ENCODE measurements at places on chromosomes 7 and 10. TPM values are rescaled to one million over a fixed set of nuclear protein-coding genes. Genes with fewer than 3 reads are reported as not detected.
A peak's percentile ranks its signal among the peaks of the same experiment; 100 is the strongest.

DNA sequence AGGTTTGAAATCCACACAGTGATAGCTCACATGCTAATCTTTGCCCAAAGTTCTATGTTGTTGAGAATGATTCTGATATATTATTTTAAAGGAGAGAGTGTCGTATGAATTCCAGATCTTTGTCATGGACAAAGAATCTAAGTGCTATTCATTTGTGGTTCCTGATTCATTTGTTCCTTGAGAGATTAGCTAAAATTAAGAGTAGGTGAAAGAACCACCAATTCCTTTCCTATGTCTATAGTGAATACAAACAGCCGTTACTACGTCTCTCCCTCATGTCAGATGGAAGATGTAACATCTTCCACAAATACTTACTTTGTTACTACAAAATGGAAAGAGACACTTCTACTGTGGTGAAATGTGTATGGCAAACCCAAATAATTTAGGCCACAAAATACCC lies 3.3 kb upstream of the PLXDC2 start:
- no peak overlapping the region for H3K4me3 ChIP-seq
- no peak for DNase-seq

- peak overlapping the region; percentile 87 for H3K27ac ChIP-seq
- peaks cover 5% of the 10 kb centered on the region for H3K27me3 ChIP-seq
- H3K4me1 ChIP-seq: peaks cover 83% of the 10 kb centered on the region
- DNase-seq: peak; percentile 34
- no peaks in the 10 kb centered on the region for H3K36me3 ChIP-seq
Measured at GRCh38 chr7:150958597-150958996, 19.5 kb downstream of the KCNH2 start.

DNA sequence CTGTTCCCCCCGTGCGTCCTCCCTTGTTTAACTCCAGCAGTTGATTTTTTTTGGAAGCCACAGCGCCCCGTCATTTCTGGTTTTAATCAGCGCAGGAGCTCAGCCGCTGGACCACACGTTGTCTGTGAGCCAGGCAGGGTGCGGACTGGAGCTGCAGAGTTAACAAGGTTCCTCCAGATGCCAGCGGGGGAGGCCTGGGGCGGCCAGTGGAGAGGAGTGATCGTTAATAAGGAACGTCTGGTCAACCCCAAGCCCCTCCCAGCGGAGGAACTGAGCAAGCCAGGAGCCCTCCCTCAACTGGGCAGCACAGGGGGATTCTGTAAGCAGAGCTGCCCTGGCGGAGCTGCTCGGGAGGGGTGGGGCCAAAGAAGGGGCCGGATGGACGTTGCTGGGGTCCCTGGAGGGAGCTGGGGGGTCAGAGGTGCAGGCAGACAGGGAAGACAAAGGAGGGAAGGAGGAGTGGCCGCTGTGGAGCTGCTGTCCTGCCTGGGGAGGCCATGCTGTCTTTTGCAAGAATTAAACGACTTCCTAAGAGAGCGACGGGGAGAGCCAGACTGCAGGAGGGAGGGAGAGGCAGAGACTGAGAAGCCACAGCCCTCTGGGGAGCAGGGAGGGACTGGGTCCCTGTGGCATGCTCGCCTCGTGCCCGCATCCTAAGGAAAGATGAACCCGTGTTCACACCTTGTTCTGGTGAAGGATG lies 537.1 kb upstream of the FOXK1 start:
- H3K36me3 ChIP-seq: no peaks in the 10 kb centered on the region
- H3K4me1 ChIP-seq: no peaks in the 10 kb centered on the region
- no peak for DNase-seq
- H3K27me3 ChIP-seq: no peaks in the 10 kb centered on the region
- H3K4me3 ChIP-seq: no peak overlapping the region

DNA sequence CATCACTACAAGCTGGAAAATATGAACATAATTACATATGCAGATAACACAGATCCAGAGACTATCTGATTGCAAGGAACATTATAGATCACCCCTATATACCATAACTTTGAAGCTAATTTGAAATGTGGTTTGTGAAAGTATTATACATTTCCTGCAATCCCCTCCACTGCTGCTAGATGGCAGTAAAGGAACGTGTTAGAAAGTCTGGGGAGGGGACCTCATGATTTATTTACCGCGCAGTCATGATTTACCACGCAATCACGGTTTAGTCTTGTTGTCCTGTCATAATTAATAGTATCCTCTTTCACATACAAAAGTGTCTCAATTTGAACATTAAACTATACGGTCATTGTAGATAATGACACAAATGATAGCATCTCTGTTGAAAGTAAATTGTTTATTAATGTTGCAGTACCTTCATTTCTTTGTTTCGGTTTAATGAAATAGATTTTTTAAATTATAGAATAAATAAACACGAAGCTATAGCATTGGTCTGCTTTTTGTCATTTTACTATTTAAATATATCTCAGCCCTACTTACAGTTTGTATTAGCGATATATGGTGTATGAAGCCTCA lies 145.3 kb upstream of the PRSS1 start:
- no peak for DNase-seq
- no peaks in the 10 kb centered on the region for H3K36me3 ChIP-seq
- no peaks in the 10 kb centered on the region for H3K4me1 ChIP-seq
- no peak overlapping the region for H3K27ac ChIP-seq
- peaks cover 9% of the 10 kb centered on the region for H3K27me3 ChIP-seq
- H3K4me3 ChIP-seq: no peak overlapping the region

Gene GIMAP2
- total RNA-seq: 12.6 TPM

DNA sequence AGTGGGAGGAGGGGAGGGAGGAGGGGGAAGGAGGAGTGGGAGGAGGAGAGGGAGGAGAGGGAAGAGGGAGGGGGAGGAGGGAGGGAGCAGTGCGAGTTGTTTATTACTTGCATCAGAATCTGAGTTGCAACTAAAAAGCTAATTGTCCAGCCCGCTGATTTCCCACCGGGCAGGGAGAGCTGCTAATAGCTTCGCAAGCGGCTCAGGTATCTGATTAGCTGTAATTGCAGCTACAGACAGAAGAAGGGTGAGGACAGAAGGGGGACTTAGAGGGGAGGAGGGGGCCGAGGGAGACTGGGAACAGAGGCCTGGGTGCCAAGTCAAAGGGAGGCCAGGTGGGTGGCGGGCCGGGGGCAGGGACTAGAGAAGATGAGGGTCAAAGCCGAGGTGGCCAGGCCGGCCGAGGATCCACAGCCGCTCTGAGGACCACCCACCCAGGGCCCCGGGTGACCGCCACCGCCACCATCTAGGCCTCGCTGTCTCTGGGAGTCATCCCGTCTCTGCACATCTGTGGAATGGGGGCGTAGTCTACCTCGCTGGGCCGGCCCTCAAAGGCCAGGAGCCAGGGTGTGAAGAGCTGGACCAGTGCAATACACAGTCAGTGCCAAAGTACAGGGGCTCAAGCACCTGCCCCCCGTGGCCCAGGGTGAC lies 54.2 kb downstream of the MICALL2 start:
- no peaks in the 10 kb centered on the region for H3K4me1 ChIP-seq
- no peak for DNase-seq
- H3K27ac ChIP-seq: no peak overlapping the region
- H3K27me3 ChIP-seq: peaks cover 53% of the 10 kb centered on the region

GRCh38 chr10:47420305-47421056 lies 36.4 kb upstream of the ZNF488 start:
- no peaks in the 10 kb centered on the region for H3K4me1 ChIP-seq
- DNase-seq: no peak
- no peaks in the 10 kb centered on the region for H3K27me3 ChIP-seq
- no peak overlapping the region for H3K27ac ChIP-seq
- H3K4me3 ChIP-seq: no peak overlapping the region

DNA sequence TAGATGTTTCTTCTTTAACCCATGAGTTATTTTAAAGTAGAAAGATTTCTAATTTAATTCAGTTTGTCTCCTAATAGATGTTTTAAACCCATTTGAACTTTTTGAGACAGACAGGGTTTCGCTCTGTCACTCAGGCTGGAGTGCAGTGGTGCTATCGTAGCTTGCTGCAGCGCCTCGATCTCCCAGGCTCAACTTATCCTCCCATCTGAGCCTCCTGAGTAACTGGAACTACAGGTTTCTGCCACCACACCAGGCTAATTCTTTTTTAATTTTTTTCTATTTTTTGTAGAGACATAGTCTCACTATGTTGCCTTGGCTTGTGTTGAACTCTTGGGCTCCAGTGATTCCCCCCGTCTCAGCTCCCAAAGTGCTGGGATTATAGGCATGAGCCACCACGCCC lies 53.0 kb upstream of the RAB18 start:
- no peak overlapping the region for H3K27ac ChIP-seq
- DNase-seq: no peak
- no peaks in the 10 kb centered on the region for H3K4me1 ChIP-seq
- H3K4me3 ChIP-seq: no peak overlapping the region

- H3K36me3 ChIP-seq: no peaks in the 10 kb centered on the region
- no peak for DNase-seq
- H3K4me3 ChIP-seq: no peak overlapping the region
- no peak overlapping the region for H3K27ac ChIP-seq
- H3K4me1 ChIP-seq: no peaks in the 10 kb centered on the region
Measured at GRCh38 chr10:18955061-18955460, 93.5 kb upstream of the MALRD1 start.

Gene LRGUK
- total RNA-seq: not detected

- no peak overlapping the region for H3K4me3 ChIP-seq
- H3K27ac ChIP-seq: no peak overlapping the region
- no peak for DNase-seq
Measured at GRCh38 chr10:80429521-80429973, 21.2 kb downstream of the PRXL2A start.

DNA sequence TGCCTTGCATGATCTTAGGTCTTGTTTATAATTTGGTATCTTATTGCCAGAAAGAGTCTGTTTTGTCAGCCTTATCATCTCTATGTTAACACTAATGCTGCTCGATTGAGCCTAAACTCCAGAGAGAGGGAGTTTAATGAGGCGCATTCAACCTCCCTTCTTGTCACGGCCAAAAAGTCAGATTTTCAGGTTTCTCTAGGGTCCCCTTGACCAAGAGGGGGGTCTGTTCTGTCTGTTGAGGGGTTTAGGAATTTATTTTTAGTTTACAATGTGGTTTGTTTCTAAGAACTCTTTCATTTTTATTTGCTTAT lies 285.7 kb upstream of the VWC2 start:
- H3K27ac ChIP-seq: no peak overlapping the region
- H3K36me3 ChIP-seq: no peaks in the 10 kb centered on the region
- no peak overlapping the region for H3K4me3 ChIP-seq

GRCh38 chr7:5481241-5482019 lies 57.8 kb upstream of the TNRC18 start:
- peaks cover 16% of the 10 kb centered on the region for H3K4me1 ChIP-seq
- no peak for DNase-seq
- H3K27me3 ChIP-seq: no peaks in the 10 kb centered on the region
- no peak overlapping the region for H3K4me3 ChIP-seq
- H3K36me3 ChIP-seq: no peaks in the 10 kb centered on the region

DNA sequence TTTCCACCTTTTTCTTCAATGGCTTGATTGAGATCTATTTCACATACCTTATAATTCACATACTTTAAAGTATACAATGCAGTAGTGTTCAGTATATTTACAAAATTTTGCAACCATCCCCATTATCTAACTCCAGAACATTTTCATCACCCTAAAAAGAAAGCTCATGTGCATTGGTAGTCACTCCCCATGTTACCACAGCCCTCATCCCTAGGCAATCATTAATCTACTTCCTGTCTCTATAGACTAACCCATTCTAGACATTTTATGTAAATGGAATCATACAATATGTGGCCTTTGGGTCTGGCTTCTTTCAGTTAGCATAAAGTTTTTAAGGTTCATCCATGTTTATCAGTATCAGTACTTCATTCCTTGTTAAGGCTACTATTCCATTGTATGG lies 214.2 kb downstream of the WDR11 start:
- no peaks in the 10 kb centered on the region for H3K4me1 ChIP-seq
- no peaks in the 10 kb centered on the region for H3K36me3 ChIP-seq
- H3K27ac ChIP-seq: no peak overlapping the region

GRCh38 chr7:107387573-107388219 lies 82.2 kb upstream of the GPR22 start:
- no peaks in the 10 kb centered on the region for H3K27me3 ChIP-seq
- H3K4me3 ChIP-seq: no peak overlapping the region
- H3K36me3 ChIP-seq: no peaks in the 10 kb centered on the region
- no peak overlapping the region for H3K27ac ChIP-seq
- H3K4me1 ChIP-seq: peaks cover 11% of the 10 kb centered on the region

DNA sequence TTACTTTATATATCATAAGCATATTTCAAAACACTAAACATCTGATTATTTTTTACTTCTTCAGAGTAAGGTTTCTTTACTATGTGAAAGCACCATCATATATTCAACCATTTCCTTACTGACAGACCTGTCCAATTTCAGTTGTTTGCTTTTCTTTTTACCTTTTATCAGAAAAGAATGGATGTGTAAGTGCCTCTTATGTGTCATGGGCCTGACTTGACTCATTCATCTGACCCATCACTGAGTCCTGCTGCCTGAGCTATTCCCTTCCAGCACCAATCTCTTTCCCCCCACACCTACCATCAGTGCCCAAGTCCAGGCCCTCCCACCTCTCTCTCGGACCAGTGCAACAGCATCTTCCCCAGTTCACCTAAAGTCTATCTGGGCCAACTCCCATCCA lies 41.7 kb upstream of the ARID5B start:
- no peak for DNase-seq
- H3K4me3 ChIP-seq: no peak overlapping the region
- no peak overlapping the region for H3K27ac ChIP-seq
- H3K27me3 ChIP-seq: no peaks in the 10 kb centered on the region
- no peaks in the 10 kb centered on the region for H3K4me1 ChIP-seq
- H3K36me3 ChIP-seq: no peaks in the 10 kb centered on the region

Gene PDZD7
- 0.09 TPM for total RNA-seq

DNA sequence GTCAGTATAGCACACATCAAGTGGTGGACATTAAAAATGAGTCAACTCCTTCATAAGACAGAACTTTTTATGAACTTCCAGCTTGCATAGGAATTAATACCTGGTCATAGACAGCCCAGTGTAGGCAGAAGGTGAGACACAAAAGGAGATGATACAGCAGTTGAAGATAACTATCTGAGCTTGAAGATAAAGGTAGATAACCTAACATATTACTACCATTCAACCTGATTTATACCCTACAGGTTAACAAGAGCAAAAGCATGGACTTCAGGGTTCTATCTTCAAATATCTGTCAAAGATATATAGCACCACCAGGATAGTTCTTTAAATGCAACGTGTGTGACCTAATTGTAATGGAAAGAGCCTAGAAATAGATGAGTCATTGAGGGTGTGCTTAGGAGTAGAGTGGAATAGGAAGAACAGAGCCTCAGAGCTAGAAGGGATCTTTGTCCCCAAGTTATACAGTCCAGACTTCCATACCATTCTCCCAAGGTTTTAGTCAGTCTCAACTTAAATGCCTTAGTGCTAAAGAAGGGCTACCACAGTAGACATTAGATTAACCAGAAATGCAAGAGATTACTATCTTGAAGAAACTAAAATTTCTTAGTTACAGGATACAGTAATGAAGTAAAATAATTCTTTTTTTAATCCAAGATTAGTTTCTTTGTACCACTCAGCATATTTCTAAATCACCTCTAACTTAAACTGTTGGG lies 9.2 kb downstream of the ZNF800 start:
- H3K27ac ChIP-seq: no peak overlapping the region
- H3K27me3 ChIP-seq: no peaks in the 10 kb centered on the region
- no peak for DNase-seq
- no peak overlapping the region for H3K4me3 ChIP-seq
- H3K36me3 ChIP-seq: peaks cover 27% of the 10 kb centered on the region

Gene PNLIPRP3
- not detected for total RNA-seq
